Right cardiac atrium (tissue), 5 donors: ENCODE measurements at places on chromosomes 6 and 20. TPM values are rescaled to one million over a fixed set of nuclear protein-coding genes. Genes with fewer than 3 reads are reported as not detected.

The ENPP5 gene
- total RNA-seq = 13.2 TPM

The ARHGAP40 gene
- total RNA-seq = not detected

The IL17F gene
- not detected for total RNA-seq

The TCFL5 gene
- total RNA-seq = 9.9 TPM

The GSTA1 gene
- total RNA-seq = not detected

The CRISP2 gene
- total RNA-seq = not detected

The TGIF2 gene
- 9.9 TPM for total RNA-seq

The OCSTAMP gene
- total RNA-seq = not detected

The MC3R gene
- total RNA-seq = not detected

The SYCP2 gene
- total RNA-seq = 1.8 TPM

The VEGFA gene
- 296 TPM for total RNA-seq

The TREM1 gene
- 1.5 TPM for total RNA-seq

The MLN gene
- total RNA-seq = not detected

The WFDC5 gene
- not detected for total RNA-seq

The ADGRF5 gene
- 42.7 TPM for total RNA-seq

The PDYN gene
- not detected for total RNA-seq

The KHDC1 gene
- total RNA-seq = 1.4 TPM

The SLC52A3 gene
- 0.71 TPM for total RNA-seq

The POM121L2 gene
- not detected for total RNA-seq

The PAK1IP1 gene
- total RNA-seq = 12.1 TPM

The MYLK2 gene
- 2.0 TPM for total RNA-seq

The REPS1 gene
- total RNA-seq = 40.9 TPM

The BNIP5 gene
- total RNA-seq = 0.06 TPM

The ABHD12 gene
- 28.3 TPM for total RNA-seq

DNA sequence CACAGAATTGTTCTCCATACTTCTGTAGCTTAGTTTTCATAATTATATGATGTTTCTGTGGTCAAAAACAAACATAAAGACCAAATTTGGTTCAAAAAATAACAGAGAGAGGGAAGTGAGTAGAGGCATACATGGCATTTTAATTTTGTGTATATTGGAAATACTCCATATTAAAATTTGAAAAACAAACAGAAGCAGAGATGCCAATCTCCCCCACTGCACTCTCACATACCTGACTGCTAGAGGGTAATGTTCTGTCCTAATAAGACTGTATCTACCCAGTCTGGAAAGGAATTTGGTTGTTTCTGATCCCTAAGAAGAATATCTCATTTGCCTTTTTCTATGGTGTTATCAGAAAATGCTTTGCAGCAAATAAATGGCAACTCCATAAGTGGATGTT is 959.0 kb upstream of the FLRT3 start:
- DNase-seq = no peak

GRCh38 chr6:37173493-37174195 is 3.7 kb downstream of the PIM1 start:
- peak; percentile 40 for DNase-seq

DNA sequence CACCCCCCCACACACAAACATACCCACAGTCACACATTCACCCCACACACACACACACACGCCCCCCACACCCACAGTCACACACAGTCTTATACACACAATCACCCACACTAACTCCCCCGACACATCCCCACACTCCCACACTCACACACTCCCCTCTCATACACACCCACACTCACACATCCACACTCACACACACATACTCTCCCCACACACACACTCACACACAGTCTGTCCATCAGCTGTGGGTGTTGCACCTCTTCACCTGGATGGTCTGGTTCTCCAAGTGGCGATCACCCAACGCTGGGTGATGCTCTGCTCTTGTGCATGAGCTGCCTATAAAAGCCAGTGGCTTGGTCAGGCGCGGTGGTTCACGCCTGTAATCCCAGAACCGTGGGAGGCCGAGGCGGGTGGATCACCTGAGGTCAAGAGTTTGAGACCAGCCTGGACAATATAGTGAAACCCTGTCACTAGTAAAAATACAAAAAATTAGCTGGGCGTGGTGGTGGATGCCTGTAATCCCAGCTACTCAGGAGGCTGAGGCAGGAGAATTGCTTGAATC is 158.9 kb downstream of the SMOC2 start:
- no peak for DNase-seq

GRCh38 chr6:99611148-99611547 is 4.5 kb downstream of the PRDM13 start:
- DNase-seq = no peak

DNA sequence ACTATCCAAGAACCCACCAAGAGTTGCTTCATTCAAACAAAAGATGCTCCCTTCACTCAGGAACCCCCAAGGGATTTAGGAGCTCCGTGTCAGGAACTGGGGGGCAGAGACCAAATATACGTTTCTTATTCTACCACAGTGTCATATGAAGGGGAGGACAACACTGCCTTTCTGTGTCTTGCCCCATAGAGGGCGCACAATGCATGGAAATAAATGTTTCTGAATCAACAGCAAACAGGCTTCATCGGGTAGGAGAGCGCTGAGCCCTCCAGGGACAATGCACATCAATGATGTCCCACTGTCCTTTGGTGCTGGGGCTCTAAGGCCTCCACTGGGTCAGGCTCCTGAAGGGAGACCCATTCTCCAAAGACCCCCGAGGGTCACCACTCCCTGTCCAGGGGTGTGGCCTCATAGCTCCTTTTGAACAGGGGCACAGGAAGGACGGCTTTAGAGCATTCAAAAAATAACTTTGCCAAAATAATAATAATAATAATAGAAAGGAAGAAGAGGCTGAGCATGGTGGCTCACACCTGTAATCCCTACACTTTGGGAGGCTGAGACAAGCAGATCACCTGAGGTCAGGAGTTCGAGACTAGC is 31.1 kb downstream of the PLG start:
- DNase-seq = no peak

GRCh38 chr20:16381444-16381843 is 191.8 kb downstream of the KIF16B start:
- no peak for DNase-seq

DNA sequence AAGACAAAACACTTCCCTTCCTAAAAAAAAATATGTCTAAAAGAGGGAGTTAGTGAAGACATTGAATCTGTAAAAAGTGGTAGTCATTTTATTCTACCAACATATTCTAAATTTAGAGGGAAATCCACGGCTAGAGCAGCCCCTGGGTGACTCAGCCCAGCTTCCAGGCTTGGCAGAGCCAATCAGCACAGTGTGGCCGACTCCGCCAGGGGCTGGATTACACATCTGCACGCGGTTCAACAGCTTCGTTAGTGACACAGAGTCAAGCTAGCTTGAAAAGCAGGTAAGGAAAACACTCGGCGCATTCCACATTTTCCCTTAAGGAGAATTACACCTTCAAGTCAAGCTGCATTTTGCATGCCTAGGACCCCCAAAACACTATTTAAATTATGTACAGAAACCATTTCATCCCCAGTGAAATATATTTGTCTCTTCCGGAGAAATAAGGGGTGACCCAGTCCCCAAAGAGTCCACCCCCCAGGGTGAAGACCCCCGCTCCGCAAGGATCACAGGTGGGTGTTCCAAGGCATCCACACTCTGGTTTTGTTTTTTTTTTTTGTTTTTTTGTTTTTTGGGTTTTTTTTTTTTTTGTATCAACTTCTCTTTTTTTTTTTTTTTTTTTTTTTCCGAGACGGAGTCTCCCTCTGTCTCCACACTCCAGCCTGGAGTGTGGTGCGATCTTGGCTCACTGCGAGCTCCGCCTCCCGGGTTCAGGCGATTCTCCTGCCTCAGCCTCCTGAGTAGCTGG is 58.4 kb upstream of the ARID1B start:
- DNase-seq = peak; percentile 43

DNA sequence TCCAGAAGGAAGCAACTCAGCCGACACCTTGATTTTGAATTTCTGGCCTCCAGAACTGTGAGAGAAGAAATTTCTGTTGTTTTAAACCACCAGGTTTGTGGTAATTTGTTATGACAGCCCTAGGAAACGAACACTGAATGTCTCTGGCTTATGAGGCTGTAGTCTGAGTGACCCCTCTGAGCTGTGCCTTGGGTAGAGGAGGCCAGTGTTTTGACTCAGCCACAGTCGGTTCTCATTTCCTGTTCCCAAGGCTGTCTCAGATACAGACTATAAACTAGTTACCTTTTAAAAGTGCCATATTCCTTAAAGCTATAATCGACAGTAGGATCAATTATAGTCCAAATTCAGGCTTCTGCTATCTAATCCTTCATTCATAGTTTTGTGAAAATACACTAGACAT is 391.2 kb upstream of the MAP3K7 start:
- DNase-seq = no peak

DNA sequence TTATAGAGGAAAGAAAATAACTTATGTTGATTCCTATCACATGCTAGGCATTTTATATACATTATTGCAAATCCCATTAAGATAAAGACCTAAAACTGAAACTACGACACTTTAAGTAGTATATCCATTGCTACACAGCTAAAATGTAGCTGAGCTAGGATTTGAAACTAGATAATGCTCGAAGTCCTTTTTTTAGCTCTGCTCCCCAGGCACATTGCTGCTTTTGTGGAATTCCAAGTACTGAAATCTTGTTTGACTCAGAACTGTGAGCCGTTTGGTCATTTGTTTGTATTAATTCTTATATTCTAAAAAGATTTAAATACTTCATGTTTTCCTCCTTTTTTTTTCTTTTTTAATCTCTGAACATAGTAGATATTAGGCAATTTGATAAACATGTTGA is 644.8 kb downstream of the HACE1 start:
- DNase-seq = no peak

GRCh38 chr6:108222504-108222903 is 38.3 kb downstream of the SNX3 start:
- no peak for DNase-seq

- no peak for DNase-seq
Observed at GRCh38 chr6:69138893-69139494, 503.9 kb downstream of the ADGRB3 start.

GRCh38 chr6:39753725-39754045 is 28.5 kb upstream of the KIF6 start:
- peak; percentile 73 for DNase-seq

DNA sequence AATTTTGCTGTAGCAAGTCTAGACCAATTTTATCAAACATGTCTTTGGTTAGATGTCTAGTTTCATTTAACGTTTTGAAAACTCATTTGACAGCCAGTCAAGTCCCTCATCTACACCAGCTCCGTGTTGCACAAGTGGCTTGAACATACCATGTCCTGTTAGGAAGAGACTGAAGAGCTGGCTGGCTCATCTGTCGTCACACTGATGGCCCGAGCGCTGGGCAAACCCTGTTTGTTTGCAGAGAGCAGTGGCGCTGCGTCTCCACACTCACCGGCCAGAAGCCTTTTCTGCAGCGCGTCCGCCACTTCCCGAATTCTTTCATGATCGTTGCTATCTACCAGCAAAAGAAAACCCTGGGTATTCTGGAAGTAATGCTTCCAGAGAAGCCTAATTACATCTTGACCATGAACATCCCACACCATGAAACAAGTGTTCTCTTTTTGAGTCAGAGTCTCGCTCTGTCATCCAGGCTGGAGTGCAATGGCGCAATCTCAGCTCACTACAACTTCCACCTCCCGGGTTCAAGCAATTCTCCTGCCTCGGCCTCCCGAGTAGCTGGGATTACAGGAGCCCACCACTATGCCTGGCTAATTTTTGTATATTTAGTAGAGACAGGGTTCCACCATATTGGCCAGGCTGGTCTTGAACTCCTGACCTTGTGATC is 10.7 kb upstream of the TCFL5 start:
- DNase-seq = no peak

GRCh38 chr6:161227004-161227960 is 46.6 kb downstream of the AGPAT4 start:
- no peak for DNase-seq

DNA sequence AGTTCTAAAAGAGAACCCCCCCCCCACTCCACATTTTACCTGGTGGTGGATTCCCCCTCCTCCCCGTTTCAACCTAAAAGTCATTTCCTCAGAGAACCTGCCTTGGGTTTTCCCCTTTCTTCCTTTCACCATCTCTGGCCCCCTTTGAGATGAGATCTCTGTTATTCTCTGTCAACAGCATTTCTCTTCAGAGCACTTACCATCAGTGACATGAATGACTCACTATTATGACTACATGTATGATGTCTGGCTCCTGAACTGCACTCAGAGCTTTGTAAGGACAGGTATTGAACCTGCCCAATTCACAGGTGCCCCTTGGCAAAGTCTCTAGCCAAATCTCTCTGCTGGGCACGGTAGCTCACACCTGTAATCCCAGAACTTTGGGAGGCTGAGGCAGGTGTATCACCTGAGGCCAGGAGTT is 61.4 kb upstream of the JARID2 start:
- DNase-seq = no peak

GRCh38 chr6:156840136-156840535 is 63.0 kb downstream of the ARID1B start:
- no peak for DNase-seq

DNA sequence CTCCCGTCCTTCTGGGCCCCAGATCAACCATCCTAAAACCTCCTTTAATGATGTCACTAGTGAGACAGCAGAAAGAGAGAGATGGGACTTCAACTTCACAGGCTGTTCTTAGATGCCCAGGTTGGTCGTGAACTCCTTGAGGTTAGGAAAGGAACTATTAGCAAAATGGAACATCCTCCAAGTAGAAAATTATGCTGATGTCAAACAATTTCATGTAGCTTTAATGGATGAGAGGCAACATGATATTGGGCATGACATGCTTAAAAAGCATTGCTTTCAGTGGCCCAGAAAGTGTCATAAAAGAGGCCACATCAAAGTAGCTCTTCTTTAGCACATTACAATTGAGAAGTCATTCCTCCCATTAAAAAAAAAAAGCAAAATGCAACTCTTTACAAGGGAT is 248.1 kb downstream of the PTPRT start:
- DNase-seq = no peak

GRCh38 chr6:41352396-41352795 is 17.0 kb downstream of the NCR2 start:
- DNase-seq = no peak

GRCh38 chr20:26208296-26209091 is 511.8 kb upstream of the ZNF337 start:
- DNase-seq = peak; percentile 62

DNA sequence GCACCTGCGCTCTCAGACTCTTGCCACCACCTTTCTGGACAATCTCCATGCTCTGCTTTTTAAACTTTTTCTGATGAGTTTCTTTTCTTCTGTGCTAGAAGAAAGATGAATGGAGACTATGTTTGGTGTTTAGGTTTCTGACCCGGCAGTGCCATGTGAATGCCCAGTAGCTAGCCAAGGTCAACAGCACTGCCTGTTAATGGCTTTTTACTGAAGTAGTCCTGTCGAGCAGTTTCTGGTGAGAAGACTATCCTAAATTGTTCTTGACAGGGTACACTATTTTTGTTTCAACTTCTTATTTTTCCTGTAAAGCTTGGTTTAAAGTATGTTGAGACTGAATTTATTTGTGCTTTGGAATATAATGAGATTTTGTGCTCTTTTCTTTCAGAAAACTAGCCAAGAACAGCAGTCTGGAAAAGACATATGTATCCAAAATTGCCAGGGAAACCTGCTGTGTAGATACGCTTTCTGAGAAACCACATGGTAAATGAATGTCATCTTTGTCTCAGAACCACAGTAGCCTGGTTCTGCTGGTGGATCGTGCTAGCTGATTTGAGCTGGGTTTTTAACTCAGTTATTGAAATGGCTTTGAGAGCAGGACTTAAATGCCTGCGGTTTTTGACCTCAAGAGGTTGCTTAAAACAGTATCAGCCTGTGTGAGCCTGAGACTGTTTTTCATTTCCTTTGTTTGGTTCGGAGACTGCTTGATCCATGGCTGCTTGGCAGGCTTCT is 48.1 kb downstream of the KCNS1 start:
- no peak for DNase-seq

GRCh38 chr6:1704711-1705110 is 95.0 kb downstream of the FOXC1 start:
- DNase-seq = no peak

- no peak for DNase-seq
Observed at GRCh38 chr6:74409447-74409846, 713.4 kb downstream of the CD109 start.

- no peak for DNase-seq
Observed at GRCh38 chr6:11919771-11920440, 92.2 kb upstream of the HIVEP1 start.
